ENCODE measurements at places on chromosomes 11 and 22.

DNA sequence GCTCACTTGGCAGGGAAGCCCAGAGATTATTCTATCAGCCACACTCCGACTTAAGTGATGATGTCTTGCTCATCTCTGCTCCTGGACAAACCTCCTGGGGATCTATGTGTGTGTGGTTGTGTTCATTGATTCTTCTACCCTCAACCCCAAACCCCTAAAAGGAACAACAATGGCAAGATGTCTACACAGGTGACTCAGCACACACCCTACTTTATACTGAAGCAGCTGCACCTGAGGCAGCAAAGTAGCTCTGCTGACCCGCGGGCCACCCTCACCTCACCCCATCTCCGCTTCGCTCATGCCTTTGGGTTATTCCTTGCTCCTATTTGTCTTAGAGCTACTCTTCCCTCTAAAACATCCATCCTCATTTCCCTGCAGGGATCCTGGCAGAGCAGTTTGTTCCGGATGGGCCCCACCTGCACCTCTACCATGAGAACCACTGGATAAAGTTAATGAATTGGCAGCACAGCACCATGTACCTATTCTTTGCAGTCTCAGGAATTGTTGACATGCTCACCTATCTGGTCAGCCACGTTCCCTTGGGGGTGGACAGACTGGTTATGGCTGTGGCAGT, 38.7 kb downstream of the TMEM45B start:
- DNase-seq, result no peak

DNA sequence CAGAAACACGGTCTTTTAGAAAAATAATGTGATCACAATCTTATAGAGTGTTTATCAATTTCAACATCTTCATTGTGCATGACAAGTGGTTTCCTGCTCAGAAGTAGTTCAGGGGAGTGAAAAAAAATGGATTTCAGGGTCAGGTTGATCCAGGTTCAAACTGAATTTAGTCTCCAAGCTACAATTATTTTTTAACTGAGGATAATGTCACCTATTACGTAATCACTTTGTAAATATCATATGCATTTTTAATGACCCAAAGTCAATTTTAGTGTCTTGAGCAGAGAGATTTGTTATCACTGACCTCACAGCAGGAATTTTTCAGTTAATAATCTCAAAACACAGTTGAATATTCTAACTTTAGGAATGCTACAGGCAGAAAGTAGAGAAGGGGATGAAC, 627.2 kb upstream of the LUZP2 start:
- no peak for DNase-seq

- DNase-seq, result no peak
Measured at GRCh38 chr11:20488352-20488751, 100.8 kb downstream of the PRMT3 start.

GRCh38 chr11:44167046-44167445, 71.6 kb downstream of the EXT2 start:
- DNase-seq, result no peak

DNA sequence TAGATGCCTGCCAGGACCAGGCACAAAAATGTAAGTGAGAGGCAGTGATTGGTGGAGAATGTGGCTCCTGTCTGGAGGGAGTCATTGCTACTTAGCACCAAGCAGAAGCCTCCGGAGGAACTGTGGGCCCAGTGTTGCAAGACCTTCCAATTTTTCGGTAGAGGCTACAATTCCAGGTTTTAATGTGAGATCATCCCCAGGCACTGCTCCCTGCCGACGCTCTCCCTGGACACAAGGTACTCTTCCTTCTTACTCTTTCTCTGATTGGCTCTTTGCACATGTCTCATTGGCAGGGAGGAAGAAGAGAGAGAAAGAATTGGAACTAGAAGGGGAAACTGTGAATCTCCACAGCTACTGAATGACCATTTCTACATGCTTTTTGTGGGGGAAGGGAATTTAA, 53.7 kb upstream of the EP300 start:
- DNase-seq, result no peak

Measured in stimulated activated naive CD4-positive, alpha-beta T cell treated with Interleukin-2 at 50 U/mL for 16 hours (primary cell).